ENCODE measurements at places on chromosomes 6 and 20. TPM values are rescaled to one million over a fixed set of nuclear protein-coding genes. Genes with fewer than 3 reads are reported as not detected.

PFDN6 gene
- total RNA-seq = 46.4 TPM

ZFP64 gene
- 23.9 TPM for total RNA-seq

LY6G6D gene
- not detected for total RNA-seq

C6orf141 gene
- 3.0 TPM for total RNA-seq

FAM217A gene
- not detected for total RNA-seq

HCK gene
- not detected for total RNA-seq

RIMS1 gene
- 0.28 TPM for total RNA-seq

VSX1 gene
- not detected for total RNA-seq

MDFI gene
- total RNA-seq = 0.55 TPM

TCF15 gene
- 0.09 TPM for total RNA-seq

Measured in smooth muscle cell of bladder (primary cell).